ENCODE measurements at places on chromosomes 4 and X.

DNA sequence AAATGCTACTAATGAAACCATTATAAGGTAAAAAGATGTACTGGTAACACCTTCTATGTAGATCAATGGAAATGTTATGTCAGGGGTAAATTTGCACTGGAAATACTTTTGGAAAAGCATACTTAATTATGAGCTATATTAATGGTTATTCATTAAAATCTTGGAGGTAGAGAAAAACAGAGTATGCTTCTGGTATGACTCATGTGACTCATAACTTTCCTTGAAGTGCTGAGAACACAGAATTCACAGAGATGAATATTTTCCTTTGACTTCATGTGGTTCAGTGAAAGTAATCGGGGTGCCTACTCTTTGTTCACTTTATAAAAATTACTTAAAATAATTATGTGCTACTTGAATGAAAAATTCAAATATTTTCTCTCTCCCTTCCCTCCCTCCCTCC lies 254.2 kb downstream of the KCTD8 start:
- DNase-seq, result no peak

GRCh38 chrX:68440442-68440841 lies 7.1 kb upstream of the OPHN1 start:
- no peak for DNase-seq

- DNase-seq, result no peak
Measured at GRCh38 chr4:115688961-115689360, 575.5 kb upstream of the NDST4 start.

GRCh38 chr4:138200236-138200590 lies 41.9 kb downstream of the SLC7A11 start:
- DNase-seq, result no peak

- no peak for DNase-seq
Measured at GRCh38 chr4:95674521-95674981, 125.8 kb upstream of the UNC5C start.

- DNase-seq, result no peak
Measured at GRCh38 chr4:163492951-163493504, 1.5 kb upstream of the TMA16 start.

GRCh38 chr4:31585503-31585902 lies 865.3 kb downstream of the PCDH7 start:
- DNase-seq, result no peak

Data from suprapubic skin (tissue), 4 donors.